M059J (cell line): ENCODE measurements at places on chromosomes 6 and 20.
A peak's percentile ranks its signal among the peaks of the same experiment; 100 is the strongest.

DNA sequence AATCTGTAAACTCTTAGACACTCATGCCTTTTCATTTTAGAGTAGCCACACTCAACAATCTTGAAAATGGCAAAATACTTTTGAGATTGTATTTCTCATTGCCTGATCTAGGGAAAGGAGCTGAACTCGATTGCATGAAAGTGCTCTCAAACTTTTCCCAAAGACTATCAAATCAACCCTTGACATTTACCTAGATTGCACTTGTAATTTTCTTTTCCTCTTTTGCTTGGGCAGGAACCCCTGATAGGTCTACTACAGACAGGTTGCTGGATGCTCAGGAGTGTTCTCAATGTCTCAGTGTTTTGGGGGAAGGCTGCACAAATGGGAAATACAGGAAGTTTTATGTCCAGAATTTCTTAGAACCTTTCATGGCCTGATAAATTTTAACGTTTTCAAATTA, 468.0 kb upstream of the GJE1 start:
- no peak for DNase-seq

DNA sequence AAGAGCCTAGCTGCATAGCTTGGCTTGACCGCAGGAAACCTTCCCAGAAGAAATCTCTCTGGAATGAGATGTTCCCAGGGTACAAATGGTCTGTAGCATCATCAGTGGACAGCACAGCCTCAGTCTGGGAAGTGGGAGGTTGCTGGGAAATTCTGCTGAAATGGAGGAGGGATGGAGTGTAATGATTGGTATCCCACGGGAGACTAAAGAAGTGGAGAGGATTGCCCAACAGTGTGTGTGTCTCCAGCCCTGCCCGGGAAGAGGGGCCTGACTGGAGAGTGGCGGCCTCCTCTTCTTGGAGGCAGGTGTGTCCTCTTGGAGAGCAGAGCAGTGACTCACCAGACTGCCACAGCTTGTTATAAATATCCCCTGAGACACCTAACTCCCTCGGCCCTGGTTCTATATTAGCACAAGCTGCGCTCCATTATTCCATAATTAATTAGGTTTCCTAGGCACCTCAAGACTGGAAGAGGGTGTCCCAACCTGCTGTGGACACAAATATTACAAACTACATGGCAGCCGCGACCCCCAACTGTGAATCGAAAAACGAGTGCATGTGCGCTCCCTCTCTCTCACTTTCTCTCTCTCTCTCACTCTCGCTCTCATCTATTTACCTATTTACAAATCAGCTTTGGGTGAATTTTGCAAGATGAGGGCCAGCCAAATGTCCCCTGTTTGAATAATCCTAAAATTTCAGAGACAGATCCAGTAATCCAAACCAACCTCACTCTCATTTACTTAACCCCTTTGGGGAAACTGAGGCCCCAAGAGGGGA, 68.8 kb downstream of the FGD2 start:
- no peak for DNase-seq

- no peak for DNase-seq
These were observed 19.0 kb upstream of the GSTA4 start for GRCh38 chr6:53014063-53014462.

DNA sequence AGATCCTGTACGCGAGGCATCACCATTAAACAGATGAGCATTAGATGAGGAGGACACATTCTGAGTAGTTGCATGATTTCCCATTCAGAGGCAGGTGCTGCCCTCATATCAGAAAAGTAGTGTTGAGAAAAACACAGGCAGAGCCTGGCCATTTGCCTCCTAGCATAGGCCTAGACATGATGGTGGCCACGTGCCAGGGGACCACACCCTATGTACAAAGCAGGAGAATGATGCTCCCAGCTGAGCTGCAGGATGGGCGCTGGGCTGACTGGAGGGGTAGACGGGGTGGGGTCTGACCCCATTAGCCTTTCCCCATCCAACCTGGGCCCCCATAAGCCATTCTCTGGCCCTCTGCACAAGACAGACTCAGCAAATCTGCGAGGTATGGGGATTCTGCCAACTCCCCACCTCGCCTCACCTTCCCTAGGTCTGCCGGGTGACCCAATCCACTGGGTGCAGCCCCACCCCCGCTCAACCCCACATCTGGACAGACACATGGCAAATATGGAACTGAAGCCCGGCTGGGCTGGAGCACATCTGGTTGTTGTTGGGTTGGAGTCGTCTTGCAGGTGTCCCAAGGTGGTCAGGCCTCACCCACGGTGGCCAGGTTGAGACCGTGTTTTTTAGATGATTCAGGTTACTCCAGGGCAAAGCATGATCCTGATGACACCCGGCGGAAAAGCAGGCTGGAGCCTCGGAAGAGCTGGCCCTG, 13.9 kb downstream of the PI16 start:
- no peak for DNase-seq

DNA sequence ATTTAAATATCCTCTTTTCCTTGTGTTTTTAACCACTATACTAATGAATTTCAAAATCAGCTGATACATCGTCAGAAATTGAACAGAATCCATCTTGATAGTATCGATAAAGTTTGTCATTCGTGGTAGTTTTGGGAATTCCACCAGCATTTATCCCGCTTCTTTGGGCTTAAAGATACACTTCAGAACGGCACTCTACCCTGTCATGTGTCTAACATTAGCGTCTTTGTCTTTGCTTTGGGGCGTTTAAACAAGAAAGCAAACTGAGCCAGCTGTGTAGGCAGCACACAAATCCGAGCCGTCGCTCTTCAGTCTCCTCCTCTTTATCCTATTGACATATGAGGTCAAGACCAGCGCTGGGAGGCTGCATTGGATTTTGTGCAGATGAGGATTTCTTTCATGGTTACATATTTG, 27.5 kb upstream of the NHSL1 start:
- no peak for DNase-seq

DNA sequence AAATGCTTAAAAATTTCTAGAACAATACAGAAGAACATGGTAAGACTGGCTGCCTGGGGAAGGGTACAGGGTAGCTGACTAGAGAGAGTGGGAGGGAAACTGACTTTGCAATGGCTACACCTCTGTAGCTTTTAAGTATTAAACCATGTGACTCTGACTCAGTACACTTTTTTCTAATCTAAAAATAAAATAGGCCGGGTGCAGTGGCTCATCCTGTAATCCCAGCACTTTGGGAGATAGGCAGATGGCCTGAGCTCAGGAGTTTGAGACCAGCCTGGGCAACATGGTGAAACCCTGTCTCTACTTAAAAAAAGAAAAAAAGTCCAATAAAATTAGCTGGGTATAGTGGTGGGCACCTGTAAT, 18.5 kb downstream of the ATP9A start:
- peak; percentile 91 for DNase-seq

DNA sequence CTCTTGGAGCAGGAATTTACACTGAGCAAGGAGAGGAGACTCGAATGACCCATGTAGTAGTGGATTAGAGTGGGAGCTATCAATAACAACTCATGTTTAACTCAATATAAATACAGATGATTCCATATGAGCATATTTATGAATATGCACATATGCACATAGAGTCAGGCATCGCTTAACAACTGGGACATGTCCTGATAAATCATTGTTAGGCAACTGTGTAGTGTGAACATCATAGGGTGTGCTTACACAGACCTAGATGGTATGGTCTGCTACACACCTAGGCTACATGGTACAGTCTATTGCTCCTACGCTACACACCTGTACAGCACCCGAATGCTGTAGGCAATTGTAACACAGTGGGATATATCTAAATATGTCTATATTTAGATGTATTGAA, 75.9 kb upstream of the RALGAPA2 start:
- no peak for DNase-seq

DNA sequence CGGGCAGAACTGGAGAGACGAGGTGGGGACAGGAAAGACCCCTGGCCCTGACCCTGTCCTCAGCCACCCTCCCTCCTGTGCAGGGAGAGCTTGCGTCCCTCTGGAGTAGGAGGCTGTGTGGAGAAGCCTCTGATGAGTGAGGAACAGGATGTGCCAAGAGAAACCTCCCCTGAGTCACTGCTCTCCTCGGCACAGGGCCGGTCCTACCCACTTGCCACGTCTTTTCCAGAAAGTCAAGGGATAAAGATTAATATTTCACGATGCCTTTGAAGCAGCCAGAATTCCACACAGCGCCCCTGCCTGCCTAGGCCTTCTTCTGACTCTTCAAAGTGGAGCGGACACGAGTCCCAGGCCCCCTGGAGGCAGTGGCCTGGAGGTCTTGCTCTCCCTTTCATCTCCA, 34.9 kb upstream of the THBS2 start:
- peak; percentile 65 for DNase-seq

- DNase-seq, result peak; percentile 15
These were observed 76.0 kb downstream of the MKKS start for GRCh38 chr20:10357974-10358373.

- peak; percentile 61 for DNase-seq
These were observed 16.2 kb downstream of the USP49 start for GRCh38 chr6:41878961-41879405.

DNA sequence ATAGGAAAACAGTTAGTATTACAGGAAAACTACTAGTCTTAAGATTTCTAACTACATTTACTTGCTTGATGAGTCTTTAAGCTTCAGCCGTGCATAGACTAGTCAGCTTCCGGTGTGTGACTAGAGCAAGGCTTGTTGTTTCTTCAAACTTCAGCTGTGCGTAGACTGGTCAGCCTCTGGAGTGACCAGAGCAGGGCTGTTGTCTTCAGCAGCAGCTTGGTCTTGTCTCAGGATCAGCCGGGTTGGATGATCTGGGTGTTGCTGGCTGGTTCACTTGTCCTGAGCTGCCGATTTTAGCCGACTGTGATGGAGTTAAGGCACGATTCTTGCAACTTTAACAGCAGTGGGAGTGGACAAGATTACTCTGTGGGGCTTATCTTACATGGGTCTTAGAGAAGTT, 44.7 kb downstream of the HLA-C start:
- DNase-seq, result no peak

- no peak for DNase-seq
These were observed 3.4 kb downstream of the PTPRT start for GRCh38 chr20:43186312-43186711.

DNA sequence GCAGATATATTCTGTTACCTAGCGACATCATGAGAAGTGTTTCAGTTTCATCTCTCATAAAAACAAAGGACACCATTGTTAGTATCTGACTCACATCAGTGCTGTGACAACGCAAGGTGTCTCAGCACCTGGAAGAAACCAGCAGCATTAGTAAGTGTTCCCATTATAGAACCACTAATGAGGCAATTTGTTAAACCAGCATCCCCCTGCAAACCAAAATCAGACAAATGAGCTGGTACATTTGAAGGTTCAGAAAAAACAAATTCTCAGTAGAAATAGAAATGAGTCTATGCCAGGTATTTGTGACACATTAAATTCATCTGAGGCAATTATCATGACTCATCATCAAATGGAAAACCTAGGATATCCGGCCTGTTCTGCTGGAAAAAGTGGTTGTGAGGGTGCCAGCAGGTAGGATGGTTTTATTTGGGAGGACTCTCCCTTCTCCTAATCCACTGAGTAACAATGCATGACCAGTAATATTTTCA, 151.7 kb downstream of the TMEM200A start:
- peak; percentile 93 for DNase-seq

- no peak for DNase-seq
These were observed 55.2 kb downstream of the ANKEF1 start for GRCh38 chr20:10089871-10090587.

- no peak for DNase-seq
These were observed 97.0 kb upstream of the PREP start for GRCh38 chr6:105499931-105500330.

DNA sequence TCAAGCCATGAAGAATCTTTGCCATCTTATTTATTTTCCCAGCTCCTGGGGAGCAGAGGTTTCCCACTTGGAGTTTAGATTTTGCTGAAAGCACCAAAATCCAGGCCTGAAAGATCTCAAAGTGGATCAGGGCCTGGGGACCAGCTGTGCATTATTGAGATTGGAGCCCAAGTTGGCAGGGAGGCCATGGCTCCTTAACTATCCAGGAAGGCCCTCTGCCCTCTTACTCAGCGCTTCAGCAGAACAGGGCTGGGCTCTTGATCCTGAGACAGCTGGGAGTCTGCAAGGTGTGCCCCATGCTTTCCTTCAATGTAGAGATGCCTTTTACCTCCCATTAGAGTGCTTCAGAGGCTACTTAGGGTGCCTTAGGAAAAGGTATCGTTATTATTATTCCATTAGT, 24.6 kb downstream of the FOXO3 start:
- no peak for DNase-seq
